ENCODE measurements at places on chromosomes 11 and 22. TPM values are rescaled to one million over a fixed set of nuclear protein-coding genes. Genes with fewer than 3 reads are reported as not detected.

The SLC43A1 gene
- 1.8 TPM for total RNA-seq

The RIMBP3C gene
- 0.27 TPM for total RNA-seq

The GALNT18 gene
- 18.4 TPM for total RNA-seq

The MMP11 gene
- total RNA-seq: 0.17 TPM

The OR51B2 gene
- not detected for total RNA-seq

The TIMP3 gene
- 2.0 TPM for total RNA-seq

The ZNF215 gene
- total RNA-seq: 1.1 TPM

The ANKK1 gene
- total RNA-seq: 0.07 TPM

The BDNF gene
- 7.5 TPM for total RNA-seq

The KRTAP5-9 gene
- not detected for total RNA-seq

The IGLL1 gene
- not detected for total RNA-seq

The TP53AIP1 gene
- not detected for total RNA-seq

The KRTAP5-8 gene
- total RNA-seq: not detected

The MMP3 gene
- 0.45 TPM for total RNA-seq

The TRPT1 gene
- total RNA-seq: 26.8 TPM

The NFAM1 gene
- not detected for total RNA-seq

The APOA4 gene
- not detected for total RNA-seq

The NDUFA6 gene
- total RNA-seq: 70.0 TPM

The CYB5R2 gene
- total RNA-seq: 4.3 TPM

The FXYD2 gene
- total RNA-seq: 14.8 TPM

The GRM5 gene
- not detected for total RNA-seq

The RAB39A gene
- total RNA-seq: 0.27 TPM

The LDHAL6A gene
- not detected for total RNA-seq

The ACR gene
- total RNA-seq: not detected

The SYT8 gene
- total RNA-seq: not detected
